Islet precursor cell (in vitro differentiated cells): ENCODE measurements at places on chromosomes 2 and 18.

- DNase-seq: no peak
Observed at GRCh38 chr2:140972724-140973123, 1158.1 kb downstream of the LRP1B start.

DNA sequence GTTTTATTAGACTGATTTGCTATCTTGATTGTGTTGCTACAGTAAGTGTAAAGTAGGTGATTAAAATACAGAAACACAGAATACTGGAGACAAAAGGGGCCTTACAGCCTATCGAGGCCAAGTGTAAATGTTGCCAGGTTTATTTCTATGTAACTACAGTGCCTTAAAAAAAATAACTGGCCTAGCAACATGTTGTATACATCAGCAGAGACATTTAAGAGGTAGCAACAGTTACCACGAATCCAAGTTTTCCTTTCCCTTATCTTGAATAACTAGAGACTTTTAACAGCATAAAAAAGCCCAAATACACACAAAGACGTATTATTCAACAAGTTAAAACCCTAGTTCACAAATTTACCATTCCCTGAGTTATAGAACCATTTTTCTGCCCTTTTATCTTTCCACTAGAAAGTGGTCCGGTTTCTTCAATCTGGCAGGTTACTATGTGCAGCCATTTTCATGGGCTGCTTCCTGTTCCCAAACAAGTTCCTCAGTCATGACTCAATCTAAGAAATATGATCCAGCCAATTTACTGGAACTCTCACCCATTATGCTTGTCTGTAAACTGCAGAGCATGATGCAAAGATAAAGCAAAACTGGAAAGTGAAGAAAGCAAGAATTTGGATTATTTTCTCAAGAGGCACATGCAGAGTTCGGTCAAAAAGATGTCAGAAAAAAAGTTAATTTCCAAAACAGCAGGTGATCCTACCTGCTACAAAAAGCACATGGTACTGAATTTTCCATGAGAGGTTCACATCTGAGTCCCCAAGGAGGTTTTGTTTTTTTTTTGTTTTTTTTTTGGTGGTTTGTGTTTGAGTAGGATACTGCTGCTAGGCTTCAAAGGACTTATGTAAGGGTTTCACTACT, 22.2 kb downstream of the NFE2L2 start:
- peak; percentile 69 for DNase-seq

DNA sequence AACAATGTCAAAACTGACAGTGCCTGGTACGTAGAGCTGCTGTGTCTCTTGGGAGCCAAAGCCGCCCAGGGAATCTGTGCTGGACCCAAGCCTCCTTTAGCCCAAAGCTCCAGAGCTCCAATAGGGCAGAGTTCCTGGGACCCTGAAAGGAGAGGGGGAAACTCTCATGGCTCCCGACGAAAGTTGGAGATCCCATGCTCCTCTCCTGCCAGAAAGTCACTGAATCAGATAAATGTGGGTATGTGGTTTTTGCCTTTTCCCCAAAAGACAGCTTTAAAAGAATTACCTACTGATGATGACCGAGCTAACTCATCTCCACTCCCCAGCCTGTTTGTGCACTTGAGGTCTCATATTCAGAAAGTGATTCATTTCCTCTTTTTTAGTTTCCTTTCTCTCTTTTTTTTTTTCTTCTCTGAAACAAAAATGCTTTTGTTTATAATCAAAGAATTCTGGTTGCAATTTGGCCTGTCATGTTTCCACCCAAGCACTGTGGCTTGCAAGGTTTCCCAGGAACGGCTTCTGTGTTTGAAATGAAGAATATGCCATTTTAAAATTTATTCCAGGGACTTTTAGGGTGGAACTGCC, 14.1 kb upstream of the PMAIP1 start:
- no peak for DNase-seq

DNA sequence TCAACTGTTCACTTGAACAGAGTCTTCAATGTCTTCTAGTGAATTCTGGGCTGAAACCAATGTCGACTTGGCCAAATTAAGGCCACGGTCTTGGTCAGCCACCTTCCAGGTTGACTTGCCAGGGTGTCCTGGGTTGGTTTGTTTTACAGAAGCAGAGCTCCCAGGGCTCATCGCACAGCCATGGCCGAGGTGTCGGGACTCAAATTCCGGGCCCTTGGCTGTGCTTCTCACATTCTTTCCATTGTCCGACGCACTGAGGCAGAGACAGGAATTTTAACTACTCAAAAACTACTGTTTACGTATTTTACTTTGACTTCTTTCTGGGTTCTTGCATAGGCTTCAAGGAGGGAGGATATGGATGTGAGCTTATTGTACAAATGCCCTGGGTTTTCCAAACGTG, 51.7 kb downstream of the HPCAL1 start:
- DNase-seq: no peak

- DNase-seq: peak; percentile 50
Observed at GRCh38 chr2:215436705-215437565, 1.1 kb upstream of the FN1 start.
